Bone marrow (tissue), 2 donors: ENCODE measurements at places on chromosomes 7 and 10.

- DNase-seq: no peak
Observed at GRCh38 chr7:100102950-100103840, 1.8 kb downstream of the AP4M1 start.

DNA sequence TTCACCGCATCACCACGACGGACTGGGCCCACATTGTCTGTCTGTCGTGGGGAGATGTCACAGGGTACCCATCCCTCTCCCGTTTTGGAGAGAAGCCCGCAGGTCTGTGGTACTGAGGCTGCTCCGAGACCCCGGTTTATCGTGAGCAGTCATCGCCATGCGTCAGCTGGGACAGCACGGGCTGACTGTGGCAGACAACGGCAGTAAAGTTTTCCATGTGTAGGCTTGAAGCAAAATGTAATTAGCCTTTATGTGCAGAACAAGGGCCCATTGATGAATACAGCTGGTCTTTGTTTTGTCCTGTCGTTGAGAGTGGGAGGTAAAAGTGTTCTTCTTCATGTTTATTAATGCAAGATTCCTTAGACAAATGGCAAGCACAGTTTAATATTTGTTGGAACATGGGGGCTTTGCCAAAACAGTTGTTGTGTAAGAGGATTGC, 167.4 kb upstream of the SH2B2 start:
- DNase-seq: no peak

GRCh38 chr10:13268310-13268709, 31.6 kb downstream of the PHYH start:
- DNase-seq: no peak

GRCh38 chr10:48507933-48508790, 96.7 kb downstream of the ARHGAP22 start:
- no peak for DNase-seq

DNA sequence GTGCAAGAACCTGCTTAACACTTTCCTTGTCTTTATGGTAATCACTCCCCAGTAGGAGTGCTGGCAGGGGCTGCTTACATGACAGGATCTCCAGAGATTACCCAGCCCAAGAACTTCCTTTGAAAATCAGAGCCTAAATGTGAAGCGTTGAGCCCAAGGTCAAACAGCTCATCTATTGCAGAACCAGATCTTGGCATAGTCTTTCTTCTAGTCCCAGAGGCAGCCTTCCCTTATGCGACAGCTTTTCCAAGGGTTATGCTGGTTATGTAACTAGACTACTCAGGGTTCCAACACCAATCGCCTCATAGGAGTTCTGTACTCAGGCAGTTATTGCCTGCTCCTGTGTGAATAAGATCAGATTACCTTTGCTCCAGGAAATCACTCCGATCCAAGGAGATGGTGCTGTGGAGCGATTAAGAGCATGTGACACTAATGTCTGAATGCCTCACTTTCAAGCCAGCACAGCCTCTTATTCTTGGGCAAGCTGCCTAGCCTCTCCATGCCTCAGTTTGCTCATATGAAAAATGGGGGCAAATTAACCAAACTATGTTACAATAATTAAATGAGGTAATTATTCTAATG, 8.4 kb upstream of the LGI1 start:
- DNase-seq: no peak

- no peak for DNase-seq
Observed at GRCh38 chr7:73526896-73527821, 5.1 kb upstream of the BAZ1B start.

- DNase-seq: no peak
Observed at GRCh38 chr7:148708026-148708885, 9.6 kb downstream of the CUL1 start.

GRCh38 chr10:10141782-10142382, 875.8 kb upstream of the CELF2 start:
- DNase-seq: no peak
